ENCODE measurements at places on chromosomes 6 and 20. TPM values are rescaled to one million over a fixed set of nuclear protein-coding genes. Genes with fewer than 3 reads are reported as not detected.

C4B gene
- total RNA-seq, result 2.1 TPM

SLC25A27 gene
- total RNA-seq, result 10.6 TPM

OPN5 gene
- not detected for total RNA-seq

GMDS gene
- total RNA-seq, result 11.5 TPM

NKX2-2 gene
- total RNA-seq, result 0.41 TPM

GCLC gene
- total RNA-seq, result 18.4 TPM

Measured in A375 (cell line).